Thoracic aorta (tissue), 2 donors: ENCODE measurements at places on chromosomes 1 and 21.

GRCh38 chr1:5424802-5425703, 567.2 kb downstream of the NPHP4 start:
- H3K4me3 ChIP-seq: no peak overlapping the region
- no peaks in the 10 kb centered on the region for H3K4me1 ChIP-seq
- DNase-seq: no peak
- no peak overlapping the region for H3K27ac ChIP-seq
- no peaks in the 10 kb centered on the region for H3K27me3 ChIP-seq
- H3K36me3 ChIP-seq: no peaks in the 10 kb centered on the region

DNA sequence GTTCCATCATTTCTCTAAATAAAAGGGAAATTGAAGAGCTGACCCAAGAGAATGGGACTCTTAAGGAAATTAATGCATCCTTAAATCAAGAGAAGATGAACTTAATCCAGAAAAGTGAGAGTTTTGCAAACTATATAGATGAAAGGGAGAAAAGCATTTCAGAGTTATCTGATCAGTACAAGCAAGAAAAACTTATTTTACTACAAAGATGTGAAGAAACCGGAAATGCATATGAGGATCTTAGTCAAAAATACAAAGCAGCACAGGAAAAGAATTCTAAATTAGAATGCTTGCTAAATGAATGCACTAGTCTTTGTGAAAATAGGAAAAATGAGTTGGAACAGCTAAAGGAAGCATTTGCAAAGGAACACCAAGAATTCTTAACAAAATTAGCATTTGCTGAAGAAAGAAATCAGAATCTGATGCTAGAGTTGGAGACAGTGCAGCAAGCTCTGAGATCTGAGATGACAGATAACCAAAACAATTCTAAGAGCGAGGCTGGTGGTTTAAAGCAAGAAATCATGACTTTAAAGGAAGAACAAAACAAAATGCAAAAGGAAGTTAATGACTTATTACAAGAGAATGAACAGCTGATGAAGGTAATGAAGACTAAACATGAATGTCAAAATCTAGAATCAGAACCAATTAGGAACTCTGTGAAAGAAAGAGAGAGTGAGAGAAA, 38.4 kb downstream of the CENPF start:
- no peak overlapping the region for H3K4me3 ChIP-seq
- H3K27me3 ChIP-seq: no peaks in the 10 kb centered on the region
- no peaks in the 10 kb centered on the region for H3K4me1 ChIP-seq
- no peak overlapping the region for H3K27ac ChIP-seq
- DNase-seq: no peak

- no peaks in the 10 kb centered on the region for H3K4me1 ChIP-seq
- no peaks in the 10 kb centered on the region for H3K27me3 ChIP-seq
- no peak for DNase-seq
- no peak overlapping the region for H3K4me3 ChIP-seq
These were observed 28.4 kb upstream of the NPPB start for GRCh38 chr1:11886986-11887665.

DNA sequence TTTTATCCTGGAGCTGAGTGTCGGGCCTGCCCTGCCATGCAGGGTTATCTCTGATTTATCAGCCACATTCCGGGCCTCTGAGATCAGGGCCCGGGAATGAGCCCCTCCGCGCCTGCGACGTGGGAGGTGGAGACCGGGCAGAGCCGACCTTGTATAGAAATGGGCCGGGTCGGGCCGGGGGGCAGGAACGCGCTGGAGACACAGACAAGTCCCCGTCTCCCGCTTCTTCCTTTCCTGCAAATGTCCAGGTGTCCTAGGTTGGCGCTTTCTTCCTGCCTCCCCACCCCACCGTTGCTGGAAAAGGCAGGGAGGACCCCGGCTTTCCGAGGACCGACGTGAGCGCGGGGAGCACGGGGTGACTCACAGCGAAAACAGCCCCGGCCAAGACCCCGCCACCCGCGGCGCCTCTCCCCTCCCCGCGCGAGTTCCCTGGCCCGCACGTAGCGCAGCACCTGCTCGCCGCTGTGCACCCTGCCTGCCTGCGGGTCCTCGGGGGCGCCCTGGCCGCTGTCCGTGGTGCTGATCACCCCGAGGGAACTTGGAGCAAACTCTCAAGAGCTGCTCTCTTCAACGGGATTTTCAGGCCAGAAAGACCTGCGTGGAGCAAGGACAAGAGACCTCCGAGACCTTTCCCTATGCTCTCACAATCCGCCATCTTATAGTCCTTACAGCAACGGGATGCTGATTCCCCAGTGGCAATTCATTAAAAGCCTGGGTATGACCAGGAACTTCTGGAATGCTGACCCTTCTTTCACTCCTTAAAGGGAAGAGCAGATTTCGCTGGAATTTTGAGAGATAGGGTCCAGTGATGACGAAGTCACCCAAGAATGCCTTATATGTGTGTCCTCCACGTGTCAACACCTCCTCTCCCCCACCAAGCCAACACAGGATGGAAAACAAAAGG, 475 bp upstream of the NPPB start:
- H3K27ac ChIP-seq: no peak overlapping the region
- DNase-seq: no peak
- H3K4me3 ChIP-seq: no peak overlapping the region
- H3K27me3 ChIP-seq: no peaks in the 10 kb centered on the region
- no peaks in the 10 kb centered on the region for H3K36me3 ChIP-seq
- no peaks in the 10 kb centered on the region for H3K4me1 ChIP-seq

DNA sequence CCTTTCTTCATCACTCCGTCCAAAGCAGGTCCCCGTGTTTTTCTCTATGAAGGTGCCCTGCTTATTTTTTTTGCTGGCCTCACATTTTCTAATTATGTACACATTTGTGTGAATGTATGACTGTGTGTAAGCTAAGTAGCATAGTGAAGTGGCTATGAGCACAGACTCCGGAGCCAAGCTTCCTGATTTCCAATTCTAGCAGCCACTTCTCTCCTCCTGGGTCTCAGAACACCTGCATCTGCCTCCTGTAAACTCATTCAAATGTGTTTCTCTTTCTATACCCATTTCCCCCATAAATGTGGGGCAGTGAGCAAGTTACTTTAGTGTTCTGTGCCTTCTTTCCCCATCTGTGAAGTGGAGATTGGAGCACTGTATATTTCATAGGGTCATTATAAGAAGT, 2.1 kb downstream of the SLAMF6 start:
- H3K27me3 ChIP-seq: no peaks in the 10 kb centered on the region
- no peak overlapping the region for H3K27ac ChIP-seq
- no peaks in the 10 kb centered on the region for H3K36me3 ChIP-seq
- no peaks in the 10 kb centered on the region for H3K4me1 ChIP-seq
- DNase-seq: no peak

DNA sequence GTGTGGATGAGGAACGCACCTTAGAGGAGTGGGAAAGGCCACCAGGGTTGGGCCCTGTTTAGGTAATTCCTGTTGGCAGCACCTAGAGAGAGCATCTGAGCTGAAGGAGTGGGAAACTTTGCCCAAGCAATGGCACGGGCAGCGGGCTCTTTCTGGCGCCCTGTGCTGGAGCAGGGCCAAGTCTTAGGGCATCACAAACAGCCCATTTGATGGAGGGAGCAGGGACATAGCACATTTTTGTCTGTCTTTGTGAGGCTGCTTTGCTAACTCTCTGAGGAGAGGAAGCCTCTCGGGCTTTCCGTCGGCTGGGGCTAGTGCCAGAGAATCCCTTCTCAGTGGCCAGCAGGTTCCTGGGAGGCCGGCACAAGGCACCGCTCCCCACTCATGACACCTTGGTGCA, 22.5 kb upstream of the CNTN2 start:
- DNase-seq: no peak
- H3K27ac ChIP-seq: no peak overlapping the region
- no peak overlapping the region for H3K4me3 ChIP-seq
- H3K36me3 ChIP-seq: no peaks in the 10 kb centered on the region
- no peaks in the 10 kb centered on the region for H3K4me1 ChIP-seq
- no peaks in the 10 kb centered on the region for H3K27me3 ChIP-seq

GRCh38 chr1:9233241-9233941, 1.2 kb upstream of the H6PD start:
- peak overlapping the region; percentile 92 for H3K27ac ChIP-seq
- H3K27me3 ChIP-seq: no peaks in the 10 kb centered on the region
- no peak overlapping the region for H3K4me3 ChIP-seq
- H3K36me3 ChIP-seq: no peaks in the 10 kb centered on the region

GRCh38 chr1:247303216-247303615, 28.5 kb downstream of the ZNF496 start:
- DNase-seq: no peak
- H3K4me1 ChIP-seq: no peaks in the 10 kb centered on the region
- H3K27ac ChIP-seq: no peak overlapping the region
- H3K4me3 ChIP-seq: no peak overlapping the region
- peaks cover 27% of the 10 kb centered on the region for H3K36me3 ChIP-seq

- H3K4me3 ChIP-seq: no peak overlapping the region
- H3K4me1 ChIP-seq: no peaks in the 10 kb centered on the region
- H3K36me3 ChIP-seq: no peaks in the 10 kb centered on the region
- H3K27me3 ChIP-seq: no peaks in the 10 kb centered on the region
- no peak for DNase-seq
- no peak overlapping the region for H3K27ac ChIP-seq
These were observed 83.4 kb downstream of the LYST start for GRCh38 chr1:235783148-235783776.

DNA sequence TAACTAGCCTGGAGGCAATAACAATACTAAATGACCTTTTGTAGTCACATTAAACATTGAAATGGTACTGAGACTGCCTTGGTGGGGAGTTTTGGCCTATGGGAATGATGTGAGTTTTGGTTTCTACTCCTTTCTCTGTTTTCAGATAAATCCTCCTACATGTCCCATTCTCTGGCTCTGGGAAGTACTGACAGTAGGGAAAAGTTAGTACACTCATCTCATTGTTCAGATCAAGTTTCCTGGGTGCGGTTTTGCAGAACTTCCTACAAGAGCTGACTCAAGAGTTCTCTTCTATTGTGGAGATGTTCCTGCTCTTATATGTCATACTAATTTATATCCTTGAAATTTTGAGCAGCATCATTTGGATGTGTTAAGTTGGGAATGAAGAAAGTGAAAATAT, 74.2 kb upstream of the MACF1 start:
- H3K4me1 ChIP-seq: peaks cover 56% of the 10 kb centered on the region
- H3K36me3 ChIP-seq: no peaks in the 10 kb centered on the region
- peak overlapping the region; percentile 36 for H3K27ac ChIP-seq

DNA sequence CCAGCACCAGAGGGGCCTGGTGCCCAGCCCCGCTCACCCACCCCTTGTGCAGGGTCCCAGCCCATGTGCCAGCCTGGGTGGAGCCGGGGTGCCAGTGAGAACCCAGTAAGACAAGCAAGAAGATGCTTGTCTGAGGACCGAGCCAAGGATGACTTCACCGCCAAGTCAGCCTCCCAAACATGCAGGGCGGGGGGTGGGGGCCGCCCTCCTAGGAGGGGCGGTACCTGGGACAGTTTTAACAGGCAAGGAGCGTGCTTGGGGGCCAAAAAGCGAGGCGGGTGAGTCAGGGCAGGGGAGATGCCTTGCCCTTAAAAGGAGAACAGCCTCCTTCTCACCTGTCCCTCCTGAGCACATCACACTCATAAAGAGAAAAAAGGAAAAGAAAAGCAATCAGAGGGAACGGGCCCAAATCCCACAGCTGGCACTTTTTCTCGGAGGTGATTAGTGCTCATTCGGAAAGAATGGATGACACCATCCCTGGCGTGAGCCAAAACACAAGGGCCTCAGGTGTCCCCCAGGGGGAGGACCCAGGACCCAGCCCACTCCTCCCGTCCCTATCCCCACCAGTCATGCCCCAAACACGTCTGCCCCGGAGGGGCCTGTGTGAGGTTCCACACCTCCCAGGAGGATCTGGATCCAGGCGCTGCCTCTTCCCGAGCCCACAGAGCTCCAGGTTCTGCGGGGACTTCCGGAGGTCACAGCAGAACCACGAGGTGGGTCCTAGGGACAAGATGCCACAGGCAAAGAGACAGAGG, 77.6 kb upstream of the IFFO2 start:
- DNase-seq: no peak
- H3K36me3 ChIP-seq: no peaks in the 10 kb centered on the region
- peaks cover 7% of the 10 kb centered on the region for H3K4me1 ChIP-seq
- H3K27me3 ChIP-seq: no peaks in the 10 kb centered on the region

- H3K4me3 ChIP-seq: no peak overlapping the region
- H3K4me1 ChIP-seq: no peaks in the 10 kb centered on the region
- no peaks in the 10 kb centered on the region for H3K27me3 ChIP-seq
- DNase-seq: no peak
These were observed 4.3 kb upstream of the FCRL3 start for GRCh38 chr1:157704878-157705277.

DNA sequence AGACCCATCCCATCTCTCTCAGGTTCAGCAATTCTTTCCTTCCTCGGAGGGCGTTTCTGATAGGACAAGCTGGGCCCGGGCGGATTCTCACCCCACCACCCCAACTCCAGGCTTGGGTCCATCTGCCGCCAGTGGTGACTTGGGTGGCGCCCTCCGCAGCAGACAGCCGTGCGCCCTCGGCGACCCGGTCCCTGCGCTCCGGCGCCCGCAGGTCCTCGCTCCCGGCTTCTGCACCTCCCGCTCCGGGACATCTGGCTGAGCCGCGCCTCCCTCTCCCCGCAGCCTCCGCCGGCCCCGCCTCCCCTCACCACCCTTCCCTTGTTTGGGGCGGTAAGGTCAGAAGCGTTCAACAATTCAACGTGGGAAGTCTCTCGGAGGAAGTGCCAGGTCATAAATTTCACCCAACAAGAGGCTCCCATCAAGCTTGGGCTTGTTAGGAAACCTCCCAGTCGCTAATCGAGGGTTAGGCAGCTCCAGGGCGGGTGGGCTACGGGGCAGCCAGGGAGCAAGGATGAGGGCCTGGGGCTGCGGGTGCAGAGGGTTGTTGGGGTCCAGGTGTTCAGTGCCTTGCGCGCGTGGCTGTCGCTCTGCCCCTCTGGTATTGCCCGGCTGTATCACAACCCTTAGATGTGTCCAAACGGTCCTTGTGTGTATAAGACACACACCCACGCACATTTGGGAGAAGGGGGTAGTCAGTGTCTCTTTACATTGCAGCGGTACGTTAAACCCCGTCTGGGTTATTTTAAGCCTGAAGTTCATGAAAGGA, 39.8 kb downstream of the OLIG1 start:
- no peak for DNase-seq
- H3K27ac ChIP-seq: no peak overlapping the region
- peak overlapping the region; percentile 38 for H3K4me3 ChIP-seq
- no peaks in the 10 kb centered on the region for H3K36me3 ChIP-seq
- no peaks in the 10 kb centered on the region for H3K4me1 ChIP-seq
- peaks cover 13% of the 10 kb centered on the region for H3K27me3 ChIP-seq

GRCh38 chr1:146039844-146040194, 18.3 kb upstream of the HJV start:
- H3K36me3 ChIP-seq: no peaks in the 10 kb centered on the region
- peak overlapping the region; percentile 88 for H3K27ac ChIP-seq
- no peak for DNase-seq
- no peaks in the 10 kb centered on the region for H3K27me3 ChIP-seq
- H3K4me1 ChIP-seq: peaks cover 3% of the 10 kb centered on the region
